ENCODE measurements at places on chromosomes 3 and 15. TPM values are rescaled to one million over a fixed set of nuclear protein-coding genes. Genes with fewer than 3 reads are reported as not detected.

GRCh38 chr3:183038757-183039156, 58.4 kb upstream of the DCUN1D1 start:
- no peak for DNase-seq

- DNase-seq, result no peak
Measured at GRCh38 chr15:65913631-65914199, 44.4 kb downstream of the RAB11A start.

DNA sequence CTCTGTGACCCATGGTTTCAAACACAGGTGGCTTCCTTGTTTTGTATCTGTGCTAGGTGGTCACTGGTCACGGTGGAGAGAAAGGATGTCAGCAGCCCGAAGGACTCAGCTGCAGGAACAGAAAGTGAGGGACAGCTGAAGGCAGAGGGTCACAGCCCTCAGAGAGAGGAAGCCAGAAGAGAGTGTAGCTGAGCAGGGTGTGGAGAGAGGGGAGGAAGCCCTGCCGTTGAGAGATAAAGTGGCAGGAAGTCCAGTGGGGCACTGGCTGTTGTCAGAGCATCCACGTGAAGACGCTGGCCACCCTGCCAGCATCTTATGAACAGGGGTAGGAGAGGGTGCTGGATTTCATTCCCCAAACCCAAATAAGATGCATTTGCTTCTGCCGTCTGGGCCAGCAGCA, 36.9 kb downstream of the LIMD1 start:
- no peak for DNase-seq

- DNase-seq, result no peak
Measured at GRCh38 chr15:24940236-24940635, 14.6 kb upstream of the SNRPN start.

The COL7A1 gene
- 151 TPM for total RNA-seq

The DUOX1 gene
- total RNA-seq, result 0.08 TPM

DNA sequence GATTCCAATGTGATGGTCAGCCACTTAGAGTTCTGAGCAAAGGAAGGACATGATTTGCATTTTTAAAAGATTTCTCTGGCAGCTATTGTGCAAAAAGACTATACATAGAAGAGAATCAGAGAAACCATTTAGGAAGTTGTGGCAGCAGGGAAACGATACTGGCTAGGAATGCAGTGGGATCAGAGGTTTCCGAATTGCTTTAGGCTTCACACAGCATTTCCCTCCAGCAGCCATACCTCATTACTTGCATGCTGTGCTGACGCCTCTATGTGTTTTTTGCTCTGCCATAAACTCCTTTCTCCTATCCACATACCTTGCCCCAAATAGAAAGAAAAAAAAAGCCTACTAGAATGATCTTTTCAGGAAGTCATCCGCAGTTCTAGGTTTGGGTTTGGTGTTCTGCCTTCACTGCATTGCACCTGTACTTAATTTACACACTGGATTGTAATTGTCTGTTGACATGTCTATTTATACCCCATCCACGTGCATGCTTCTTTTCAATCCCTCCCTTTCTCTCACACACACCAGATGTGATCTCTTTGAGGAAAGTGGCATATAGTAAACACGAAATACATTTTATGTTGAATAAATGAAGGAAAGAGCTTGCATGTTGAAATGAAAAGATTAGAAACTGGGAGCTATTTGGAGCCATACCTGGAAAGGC, 860.3 kb upstream of the SEMA6D start:
- no peak for DNase-seq

The KNL1 gene
- 16.2 TPM for total RNA-seq

- no peak for DNase-seq
Measured at GRCh38 chr3:136197159-136197793, 1.1 kb upstream of the MSL2 start.

DNA sequence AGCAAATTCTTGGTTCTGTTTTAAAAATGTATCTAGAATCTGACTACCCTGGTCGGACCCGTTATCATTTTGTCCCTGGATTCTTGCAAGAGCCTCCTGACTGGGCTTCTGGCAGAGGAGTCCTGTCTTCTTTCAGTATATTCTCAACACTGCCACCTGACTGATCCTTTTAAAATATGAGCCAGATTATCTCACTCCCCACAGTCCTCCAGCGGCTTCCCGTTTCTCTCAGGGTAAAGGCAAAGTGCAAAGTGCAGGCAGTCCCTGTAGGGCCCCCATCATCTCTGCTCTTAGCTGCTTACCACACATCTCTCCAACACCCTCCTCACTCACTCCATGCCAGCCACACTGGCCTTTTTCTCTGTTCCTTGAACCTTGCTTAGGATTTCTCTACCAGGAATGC, 28.4 kb downstream of the CRTC3 start:
- DNase-seq, result no peak

DNA sequence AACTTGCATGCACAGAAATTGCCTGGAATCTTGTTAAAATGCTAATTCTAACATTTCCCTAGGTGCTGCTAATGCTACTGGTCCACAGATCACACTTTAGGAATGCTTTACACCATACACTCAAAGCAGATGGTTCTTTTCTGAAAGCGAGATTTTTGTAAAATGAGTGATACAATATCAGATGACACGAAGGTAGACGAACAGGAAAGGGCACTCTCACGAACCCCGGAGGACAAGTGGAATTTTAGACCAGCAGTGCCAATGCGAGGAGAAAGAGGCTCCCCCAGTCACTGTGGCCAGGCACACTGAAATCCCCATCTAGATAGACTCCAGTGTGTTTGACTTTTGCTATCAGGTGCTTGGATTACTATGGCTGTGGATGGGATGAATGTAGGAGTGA, 21.0 kb downstream of the FAIM start:
- DNase-seq, result no peak

- DNase-seq, result no peak
Measured at GRCh38 chr3:45041666-45042065, 15.6 kb downstream of the CLEC3B start.

DNA sequence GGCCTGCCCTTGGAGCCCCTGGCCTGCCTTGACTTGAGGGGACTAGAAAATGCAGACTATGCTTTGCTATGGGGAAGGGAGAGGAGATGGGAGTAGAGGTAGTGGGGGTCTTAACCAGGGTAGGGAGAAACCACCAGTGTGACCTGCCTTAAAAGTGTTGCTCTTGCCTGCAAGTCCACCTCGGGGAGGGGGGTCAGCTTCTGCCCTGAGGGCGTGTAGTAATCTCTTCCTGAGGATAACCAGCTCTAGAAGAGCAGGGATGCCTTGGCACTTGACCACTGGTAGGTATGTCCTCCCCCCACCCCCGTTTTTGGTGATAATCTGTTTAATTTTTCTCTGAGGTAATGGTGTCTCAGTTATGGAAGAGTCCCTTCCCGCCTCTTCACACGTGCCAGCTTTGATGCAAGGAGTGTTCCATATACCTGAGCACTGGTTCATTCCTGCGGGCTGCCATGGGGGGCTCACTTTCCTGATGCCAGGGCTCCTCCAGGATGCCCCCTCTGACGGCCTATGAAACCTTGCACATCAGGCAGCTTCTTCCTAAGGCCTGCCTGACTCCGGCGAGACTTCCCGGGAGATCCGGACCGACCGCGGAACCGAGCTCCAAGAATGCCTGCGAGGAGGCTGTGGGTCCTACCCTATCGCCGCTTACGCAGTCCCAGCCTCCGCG, 780 bp upstream of the P4HTM start:
- no peak for DNase-seq

DNA sequence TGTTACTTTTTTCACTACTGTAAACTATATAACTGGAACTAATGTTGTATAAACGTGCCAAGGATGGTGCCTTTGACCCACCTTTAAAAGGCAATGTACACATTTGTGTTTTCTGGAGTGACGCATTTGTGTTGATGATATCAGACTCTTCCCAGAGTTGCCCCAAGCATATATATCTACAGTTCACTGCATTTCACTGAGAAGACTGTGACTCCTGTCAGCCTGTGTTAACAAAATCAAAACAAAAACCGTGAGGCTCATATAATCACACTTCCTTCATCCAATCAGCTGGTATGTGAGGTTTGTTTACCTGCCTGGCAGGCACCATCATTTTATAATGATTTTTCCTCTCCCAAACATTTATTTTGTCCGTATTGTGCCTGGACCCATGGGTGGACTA, 117.6 kb upstream of the ROBO1 start:
- no peak for DNase-seq

GRCh38 chr15:40046721-40047414, 7.9 kb upstream of the SRP14 start:
- no peak for DNase-seq

DNA sequence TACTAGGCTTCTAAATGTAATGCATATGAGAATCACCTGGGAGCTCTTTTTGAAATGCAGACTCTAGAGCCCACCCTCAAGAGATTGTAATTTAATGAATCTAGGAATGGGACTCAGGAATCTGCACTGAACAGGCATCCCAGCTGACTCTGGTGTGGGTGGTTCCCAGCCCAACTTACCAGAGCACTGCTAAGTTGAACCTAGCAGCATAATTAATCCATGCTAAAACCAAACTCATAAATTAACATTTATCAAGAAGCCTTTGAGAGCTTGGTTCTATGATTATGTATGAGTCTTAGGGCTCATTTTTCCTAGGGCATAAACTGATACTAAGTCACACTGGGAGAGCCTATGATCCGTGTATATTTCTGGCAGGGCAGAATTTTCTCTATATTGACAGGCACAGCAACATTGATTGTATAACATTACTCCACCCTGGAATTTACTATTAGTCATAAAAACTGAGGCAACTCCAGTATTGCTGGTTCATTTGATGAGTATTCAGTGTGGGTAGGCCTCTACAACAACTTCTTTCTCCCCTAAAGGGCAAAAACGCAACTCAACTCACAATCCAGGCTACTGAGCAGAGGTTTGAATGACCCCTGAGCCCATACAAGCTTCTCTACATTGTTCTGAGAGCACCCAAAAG, 10.7 kb upstream of the CSTA start:
- DNase-seq, result no peak

The FOXL2NB gene
- 0.18 TPM for total RNA-seq

GRCh38 chr3:69241769-69242168, 119.4 kb upstream of the LMOD3 start:
- DNase-seq, result no peak

- no peak for DNase-seq
Measured at GRCh38 chr15:69754313-69754712, 301.7 kb downstream of the RPLP1 start.

The SMARCC1 gene
- total RNA-seq, result 130 TPM

The HGD gene
- 0.65 TPM for total RNA-seq

The PLAAT1 gene
- not detected for total RNA-seq

The GOLGA8K gene
- 0.35 TPM for total RNA-seq

The FBXL22 gene
- total RNA-seq, result 0.17 TPM

The EFCAB12 gene
- 2.0 TPM for total RNA-seq
